Renal pelvis (tissue), 12 donors: ENCODE measurements at places on chromosomes 7 and 10.
A peak's percentile ranks its signal among the peaks of the same experiment; 100 is the strongest.

DNA sequence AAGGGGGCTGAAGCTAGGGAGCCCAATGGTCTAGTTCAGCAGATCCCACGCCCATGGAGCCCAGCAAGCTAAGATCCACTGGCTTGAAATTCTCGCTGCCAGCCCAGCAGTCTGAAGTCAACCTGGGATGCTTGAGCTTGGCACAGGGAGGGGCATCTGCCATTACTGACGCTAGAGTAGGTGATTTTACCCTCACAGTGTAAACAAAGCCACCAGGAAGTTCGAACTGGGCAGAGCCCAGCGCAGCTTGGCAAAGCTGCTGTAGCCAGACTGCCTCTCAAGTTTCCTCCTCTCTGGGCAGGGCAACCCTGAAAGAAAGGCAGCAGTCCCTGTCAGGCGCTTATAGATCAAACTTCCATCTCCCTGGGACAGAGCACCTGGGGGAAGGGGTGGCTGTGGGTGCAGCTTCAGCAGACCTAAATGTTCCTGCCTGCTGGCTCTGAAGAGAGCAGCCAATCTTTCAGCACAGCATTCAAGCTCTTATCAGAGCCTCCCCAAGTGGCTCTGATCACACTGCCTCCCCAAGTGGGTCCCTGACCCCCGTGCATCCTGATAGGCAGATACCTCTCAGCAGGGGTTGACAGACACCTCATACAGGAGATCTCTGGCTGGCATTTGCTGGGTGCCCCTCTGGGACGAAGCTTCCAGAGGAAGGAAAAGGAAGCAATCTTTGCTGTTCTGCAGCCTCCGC, 167.8 kb downstream of the CCDC71L start:
- DNase-seq: no peak

DNA sequence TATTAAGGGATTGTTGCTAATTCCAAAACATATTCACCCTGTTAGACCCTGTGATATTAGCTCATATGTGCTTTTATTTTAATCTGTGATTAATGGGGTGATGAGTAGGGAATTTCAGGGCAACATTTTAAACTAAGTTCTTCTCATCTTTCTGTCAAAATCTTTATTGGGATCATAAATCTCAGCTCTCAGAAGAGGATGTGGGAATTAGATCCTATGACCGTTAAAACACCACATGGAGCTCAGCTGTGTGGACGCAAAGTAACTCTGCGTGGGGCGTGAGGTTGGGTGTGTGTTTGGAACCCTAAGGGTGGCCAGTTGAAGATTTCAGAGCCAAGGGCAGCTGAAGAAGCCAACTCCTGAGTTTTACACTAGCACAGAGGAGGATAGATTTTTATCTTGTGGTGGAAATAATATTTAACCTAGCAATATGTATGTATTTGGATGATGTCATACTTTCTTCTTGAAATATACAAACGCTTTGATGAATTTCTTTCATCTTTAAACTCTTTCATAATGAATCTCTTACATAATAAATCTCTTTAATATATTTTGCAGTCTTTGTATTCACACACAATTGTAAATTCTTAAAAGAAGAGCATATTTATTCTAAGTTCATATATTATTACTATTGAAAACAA, 64.4 kb downstream of the EPDR1 start:
- peak; percentile 36 for DNase-seq

DNA sequence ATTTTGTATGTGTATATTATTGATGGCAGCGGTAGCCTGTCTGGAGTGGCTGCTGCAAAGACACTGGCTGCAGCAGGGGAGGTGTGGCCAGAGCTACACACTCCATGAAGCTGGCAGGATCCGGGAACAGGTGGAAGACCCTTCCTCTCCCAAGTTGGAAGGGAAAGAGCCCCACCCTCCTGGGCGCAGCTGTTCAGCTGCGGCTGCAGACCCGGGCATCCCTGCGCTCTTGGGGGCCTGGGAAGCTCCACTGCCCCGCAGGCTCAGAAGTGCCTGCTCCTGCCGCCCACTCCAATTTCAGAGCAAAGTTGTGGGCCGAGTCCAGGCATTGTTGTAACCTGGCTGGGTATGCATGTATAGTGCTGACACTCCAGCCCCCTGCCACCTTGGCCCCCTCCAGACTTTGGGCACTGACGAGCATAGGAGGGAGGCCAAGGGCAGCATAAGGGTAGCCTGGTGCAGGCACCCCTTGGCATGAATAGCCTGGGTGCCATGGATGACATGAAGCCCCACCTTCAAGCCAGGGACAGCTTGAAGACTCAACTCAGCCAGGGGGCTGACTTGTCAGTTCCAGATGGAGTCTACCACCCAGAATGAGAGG, 90.7 kb upstream of the TMEM168 start:
- no peak for DNase-seq

DNA sequence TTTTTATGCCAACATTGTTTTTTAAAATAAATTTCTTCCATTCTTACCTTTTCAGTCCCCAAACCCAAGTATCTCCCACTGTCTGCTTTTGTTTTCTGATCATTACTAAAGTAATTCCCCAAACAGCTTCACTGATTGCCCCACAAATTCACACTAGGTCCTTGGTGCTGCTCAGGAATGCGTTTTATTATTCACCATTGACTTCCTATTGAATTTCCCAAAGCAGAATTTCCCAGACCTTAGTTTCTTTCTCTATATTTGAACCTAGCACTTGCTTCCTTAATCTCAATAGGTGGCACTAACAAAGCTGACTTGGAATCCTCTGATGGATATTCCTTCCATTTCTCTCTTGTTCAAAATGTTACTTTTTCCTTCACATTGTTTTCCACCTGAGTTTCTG, 52.2 kb downstream of the FZD1 start:
- DNase-seq: no peak
